Hippocampal formation (tissue), 2 donors: ENCODE measurements at places on chromosomes 1 and 21.
A peak's percentile ranks its signal among the peaks of the same experiment; 100 is the strongest.

- DNase-seq, result no peak
Measured at GRCh38 chr1:152451254-152451653, 37.2 kb upstream of the CRNN start.

DNA sequence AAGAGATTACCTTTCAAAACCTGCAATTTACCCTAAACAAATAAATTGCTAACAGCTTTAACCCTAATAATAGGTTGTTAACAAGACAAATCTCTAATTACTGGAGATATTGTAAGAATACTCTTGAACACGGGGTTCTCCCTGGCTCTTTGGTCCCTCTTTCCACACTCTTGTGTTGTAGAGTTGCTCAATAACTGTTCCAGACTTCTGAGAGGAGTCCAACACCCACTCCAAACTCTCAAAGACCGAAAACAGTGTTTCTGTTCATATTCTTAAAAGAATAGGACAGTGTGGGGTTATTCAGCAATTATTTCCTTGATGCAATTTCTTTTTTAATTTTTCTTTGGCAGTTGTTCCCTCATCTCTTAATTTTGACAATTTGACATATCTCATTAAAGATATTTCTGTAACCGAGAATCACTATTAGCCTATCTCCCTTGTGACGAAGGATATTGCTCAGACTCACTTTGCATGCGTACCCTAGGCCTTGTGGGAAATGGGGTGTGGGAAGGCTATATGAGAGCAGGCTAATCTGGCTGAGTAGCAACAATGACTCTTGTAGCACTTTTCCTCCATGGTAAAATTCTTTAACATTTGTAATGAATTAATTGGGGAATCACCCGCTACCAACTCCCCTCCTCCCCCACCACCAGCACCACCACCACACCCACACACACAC lies 90.7 kb downstream of the SLC25A24 start:
- DNase-seq, result no peak

- DNase-seq, result no peak
Measured at GRCh38 chr1:231264642-231265041, 23.6 kb downstream of the GNPAT start.

GRCh38 chr21:41801321-41802197 lies 34.7 kb upstream of the RIPK4 start:
- no peak for DNase-seq

DNA sequence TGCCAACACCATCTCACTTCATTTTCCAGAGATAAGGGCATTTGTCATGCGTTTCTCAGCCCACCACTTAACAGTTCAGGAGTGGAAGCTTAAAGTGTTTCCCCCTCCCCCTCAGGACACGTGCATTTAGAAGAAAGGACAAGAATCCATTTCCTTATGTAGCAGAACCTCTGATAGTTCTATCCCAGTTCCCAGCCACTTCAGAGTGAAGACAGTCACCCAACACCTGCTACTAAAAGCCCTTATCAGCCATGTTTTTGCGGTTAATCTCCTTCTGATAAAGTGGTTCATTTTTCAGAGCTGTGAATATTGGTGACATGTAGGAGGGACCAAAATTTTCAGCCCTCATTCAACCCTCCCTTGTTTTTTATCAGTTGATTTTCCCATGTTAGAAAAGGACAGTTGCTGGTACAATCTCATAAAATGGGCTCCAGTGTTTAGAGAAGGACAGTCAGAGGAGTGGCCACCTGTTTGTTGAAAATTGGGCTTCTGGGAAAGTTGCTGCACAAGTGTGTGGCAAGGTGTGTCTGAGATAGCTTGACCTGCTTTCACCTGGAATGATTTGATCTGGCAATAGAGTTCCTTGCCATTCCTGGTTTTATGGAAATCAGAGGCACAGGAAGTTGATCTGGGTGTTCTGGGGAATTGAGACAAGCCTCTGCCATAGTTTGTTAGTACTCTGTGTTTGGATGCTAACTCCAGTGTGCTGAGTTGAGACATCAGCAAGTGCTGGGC lies 114.0 kb downstream of the PPP1R12B start:
- DNase-seq, result no peak

DNA sequence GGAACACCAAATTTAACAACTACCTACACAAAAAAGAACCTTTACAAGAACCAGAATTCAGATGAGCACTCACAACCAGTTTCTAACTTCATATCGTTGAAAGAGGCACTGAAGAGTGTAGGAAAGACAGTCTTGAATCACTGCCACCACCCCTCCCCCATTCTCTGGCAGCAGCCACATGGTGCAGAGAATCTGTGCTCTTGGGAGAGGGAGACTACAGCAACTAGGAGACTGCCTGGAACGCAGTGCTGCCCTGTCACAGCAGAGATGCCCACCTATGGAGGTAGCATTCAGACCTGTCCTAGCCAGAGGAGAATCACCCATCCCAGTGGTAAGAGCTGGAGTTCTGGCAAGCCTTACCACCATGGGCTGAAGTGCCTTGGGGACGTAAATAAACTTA lies 7.3 kb downstream of the CCN1 start:
- DNase-seq, result no peak

GRCh38 chr1:1345860-1346500 lies 3.2 kb downstream of the DVL1 start:
- DNase-seq, result no peak

DNA sequence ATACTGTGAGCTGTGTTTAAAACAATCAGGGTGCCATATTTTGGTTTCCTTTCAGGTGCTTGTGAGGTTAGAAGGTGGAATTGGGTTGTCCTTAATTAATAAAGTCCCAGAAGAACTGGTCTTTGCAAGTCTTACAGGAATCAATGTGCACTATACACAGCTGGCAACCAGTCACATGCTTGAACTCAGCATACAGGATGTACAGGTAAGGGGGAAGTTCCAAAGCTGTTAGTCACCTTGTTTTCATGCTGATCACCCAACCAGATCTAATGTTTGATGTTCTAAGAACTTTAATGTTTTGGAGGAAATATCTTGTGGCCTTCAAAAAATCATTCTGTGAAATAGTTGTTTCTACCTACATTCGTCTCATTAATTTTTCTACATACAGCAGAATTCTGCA lies 156.3 kb downstream of the VPS13D start:
- no peak for DNase-seq

GRCh38 chr1:247400685-247401084 lies 15.3 kb upstream of the NLRP3 start:
- DNase-seq, result no peak

DNA sequence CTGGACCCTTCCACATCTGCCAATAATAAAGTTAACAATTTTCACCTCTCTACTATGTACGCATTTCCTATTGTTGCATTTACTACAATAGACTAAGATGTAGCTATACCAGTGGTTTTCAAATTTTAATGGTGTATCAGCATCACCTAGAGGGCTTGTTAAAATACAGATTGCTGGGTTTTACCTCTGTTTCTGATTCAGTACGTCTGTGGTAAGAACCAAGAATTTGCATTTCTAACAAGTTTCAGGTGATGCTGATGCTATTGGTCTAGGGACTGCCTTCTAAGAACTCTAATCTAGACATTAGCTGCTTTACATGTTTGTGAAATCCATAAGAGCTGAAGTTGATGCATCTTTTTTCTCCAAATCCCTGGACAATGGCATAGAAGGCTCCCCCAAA lies 59.7 kb downstream of the ERICH3 start:
- DNase-seq, result no peak

GRCh38 chr1:205246351-205247119 lies 18.8 kb downstream of the TMCC2 start:
- no peak for DNase-seq

- no peak for DNase-seq
Measured at GRCh38 chr1:155285631-155286044, 8.4 kb downstream of the HCN3 start.

GRCh38 chr1:210259561-210259960 lies 27.0 kb downstream of the SERTAD4 start:
- no peak for DNase-seq

DNA sequence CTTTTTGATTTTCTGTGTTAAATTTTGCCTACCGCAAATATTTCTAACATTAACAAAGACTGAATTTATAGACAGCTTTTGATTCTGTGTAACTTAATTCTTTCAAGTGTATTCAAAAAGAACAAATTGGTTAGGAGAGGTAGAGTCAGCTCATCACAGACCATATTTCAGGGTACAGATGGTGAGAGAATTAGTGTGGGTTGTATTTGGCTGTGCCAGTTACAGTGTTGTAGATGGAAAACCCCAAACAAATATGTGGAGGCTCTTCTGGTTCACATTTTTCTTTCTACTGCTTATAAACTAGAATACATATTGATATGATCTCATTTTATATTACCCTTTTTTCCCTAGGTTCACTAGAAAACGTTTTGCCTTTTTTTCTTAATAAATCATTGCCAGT lies 11.1 kb downstream of the RCAN3 start:
- no peak for DNase-seq

DNA sequence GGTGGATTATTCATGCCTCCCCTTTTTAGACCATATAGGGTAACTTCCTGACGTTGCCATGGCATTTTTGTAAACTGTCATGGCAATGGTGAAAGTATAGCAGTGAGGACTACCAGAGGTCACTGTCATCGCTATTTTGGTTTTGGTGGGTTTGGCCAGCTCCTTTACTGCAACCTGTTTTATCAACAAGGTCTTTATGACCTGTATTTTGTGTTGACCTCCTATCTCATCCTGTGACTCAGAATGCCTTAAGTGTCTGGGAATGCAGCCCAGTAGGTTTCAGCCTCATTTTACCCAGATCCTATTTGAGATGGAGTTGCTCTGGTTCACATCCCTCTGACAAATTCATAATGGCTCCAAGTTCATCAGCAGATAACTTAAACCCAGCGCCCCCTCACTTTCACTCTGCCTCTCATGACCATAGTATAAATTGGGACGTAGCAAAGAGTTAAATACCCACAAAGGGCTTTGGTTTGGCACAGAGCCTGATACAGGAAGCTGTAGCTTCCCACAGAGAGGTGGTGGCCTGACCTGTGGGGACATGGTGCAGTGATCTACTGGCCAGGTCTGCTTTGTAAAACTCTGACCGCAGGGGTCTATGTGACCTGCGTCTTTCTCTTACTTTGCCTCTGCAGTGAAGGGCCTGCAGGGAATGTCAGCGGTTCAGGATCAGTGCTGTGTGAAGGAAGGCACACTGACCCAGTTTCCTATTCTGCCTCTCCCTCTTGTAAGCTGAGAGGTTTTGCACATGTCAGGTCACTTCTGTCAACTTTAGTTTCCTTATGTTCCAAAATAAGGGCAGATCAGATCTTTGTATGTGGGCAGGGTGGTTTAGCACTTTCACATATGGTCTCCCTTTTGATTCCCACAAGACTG lies 78.1 kb upstream of the ZNF644 start:
- DNase-seq, result no peak

DNA sequence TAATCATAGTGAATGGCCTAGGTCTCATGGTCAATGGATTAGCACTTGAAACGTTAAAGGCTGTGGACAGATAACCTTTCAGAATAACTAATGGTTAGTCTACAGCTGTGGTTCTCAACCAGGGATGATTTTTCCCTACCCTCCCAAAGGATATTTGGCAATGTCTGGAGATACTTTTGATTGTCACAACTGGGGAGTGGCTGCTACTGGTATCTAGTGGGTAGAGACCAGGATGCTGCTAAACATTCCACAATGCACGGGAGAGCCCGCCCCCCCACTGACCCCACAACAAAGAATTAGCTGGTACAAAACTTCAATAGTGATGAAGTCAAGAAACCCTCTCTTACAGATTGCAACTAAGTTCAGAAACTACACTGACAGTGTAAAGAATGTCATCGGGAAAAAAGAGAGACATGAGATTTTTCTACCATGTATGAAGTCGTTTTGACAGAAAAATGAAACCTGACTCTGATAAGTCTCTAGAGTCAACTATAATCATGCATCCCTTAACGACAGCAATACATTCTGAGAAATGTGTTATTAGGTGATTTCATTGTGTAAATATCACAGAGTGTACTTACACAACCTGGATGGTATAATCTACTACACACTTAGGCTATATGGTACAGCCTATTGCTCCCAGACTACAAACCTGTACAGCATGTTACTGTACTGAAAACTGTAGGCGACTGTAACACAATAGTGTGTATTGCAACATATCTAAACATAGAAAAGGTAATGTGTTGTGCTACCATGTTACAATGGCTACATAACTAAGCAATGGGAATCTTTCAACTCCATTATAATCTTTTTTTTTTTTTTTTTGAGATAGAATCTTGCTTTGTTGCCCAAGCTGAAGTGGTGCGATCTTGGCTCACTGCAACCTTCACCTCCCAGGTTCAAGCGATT lies 49.7 kb upstream of the PRDX6 start:
- no peak for DNase-seq

DNA sequence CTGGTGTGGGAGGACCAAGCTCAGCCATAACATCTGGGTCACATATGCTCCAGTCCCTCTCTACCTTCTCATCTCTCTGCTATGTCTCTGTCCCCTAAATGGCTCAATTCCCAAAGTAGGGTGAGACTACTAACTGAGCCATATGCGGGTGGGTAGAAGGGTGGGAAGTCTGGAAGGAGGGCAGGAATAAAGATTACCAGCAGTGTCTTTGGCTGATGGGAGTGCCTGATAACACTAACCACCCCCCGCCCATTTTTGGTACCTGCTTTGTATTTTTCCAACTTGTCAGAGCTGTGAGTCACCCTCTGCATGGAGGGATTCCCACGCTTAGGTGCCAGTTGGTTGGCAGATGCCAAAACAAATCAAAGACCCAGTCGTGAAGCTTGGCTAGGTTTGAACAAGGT lies 14.9 kb upstream of the SSBP3 start:
- DNase-seq, result no peak

DNA sequence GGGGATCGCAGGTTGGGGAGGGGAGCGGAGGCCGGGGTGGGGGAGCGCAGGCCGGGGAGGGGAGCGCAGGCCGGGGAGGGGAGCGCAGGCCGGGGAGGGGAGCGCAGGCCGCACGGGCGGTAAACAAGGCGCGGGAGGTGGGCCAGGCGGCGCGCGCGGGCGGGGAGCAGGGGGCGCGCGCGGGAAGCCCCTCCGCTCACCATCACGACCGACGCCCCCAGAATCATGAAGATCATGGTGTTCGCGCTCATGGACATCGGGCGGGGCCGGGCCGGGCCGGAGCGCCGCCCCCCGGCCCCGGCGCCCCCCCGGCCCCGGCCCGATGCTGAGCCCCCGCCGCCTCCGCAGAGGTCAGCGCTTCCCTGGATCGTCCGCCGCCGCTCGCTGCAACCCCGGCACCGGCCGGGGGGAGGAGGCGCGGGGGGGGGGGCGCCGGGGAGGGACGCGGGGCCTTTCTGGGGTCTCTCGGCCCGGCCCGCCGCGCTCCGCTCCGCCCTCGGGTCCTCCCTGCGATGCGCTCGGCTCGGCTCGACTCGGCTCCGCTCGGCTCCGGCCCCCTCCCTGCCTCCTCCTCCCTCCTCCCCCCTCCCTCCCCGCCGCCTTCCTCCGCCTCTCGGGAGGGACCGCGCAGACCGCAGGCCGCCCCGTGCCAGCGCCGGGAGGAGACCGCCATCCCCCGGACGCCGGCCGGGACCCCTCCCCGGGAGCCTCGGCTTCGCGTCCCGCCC lies at the start of gene TMEM240:
TSS of gene TMEM240 (minus strand) at position 535 of the 728 bp plus-strand sequence. CDS start at position 257, 278 bp downstream.
- peak; percentile 41 for DNase-seq

DNA sequence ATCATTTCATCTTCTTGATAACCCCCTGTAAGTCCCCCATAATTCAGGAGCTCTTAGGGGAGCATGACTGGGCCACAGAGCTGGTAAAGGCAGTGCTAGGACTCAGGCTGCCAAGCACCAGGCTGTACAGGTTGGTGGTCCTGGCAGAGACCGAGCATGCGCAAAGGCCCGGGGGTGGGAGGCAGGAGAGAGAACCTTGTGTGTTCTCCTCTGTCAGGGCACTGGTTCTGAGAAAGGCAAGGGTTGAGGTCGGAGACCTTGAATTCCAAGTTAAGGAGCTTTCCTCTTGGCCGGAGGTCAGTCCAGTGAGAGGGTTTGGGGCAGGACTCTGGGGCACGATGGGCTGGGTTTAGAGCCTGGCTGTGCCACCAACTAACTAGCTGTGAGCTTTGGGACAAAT lies 23.2 kb downstream of the PADI3 start:
- DNase-seq, result no peak

GRCh38 chr1:68291688-68292384 lies 59.5 kb upstream of the WLS start:
- no peak for DNase-seq
